ENCODE measurements at places on chromosomes 12 and 14.

- peak; percentile 25 for DNase-seq
Measured at GRCh38 chr12:49750027-49750995, 9.0 kb downstream of the TMBIM6 start.

DNA sequence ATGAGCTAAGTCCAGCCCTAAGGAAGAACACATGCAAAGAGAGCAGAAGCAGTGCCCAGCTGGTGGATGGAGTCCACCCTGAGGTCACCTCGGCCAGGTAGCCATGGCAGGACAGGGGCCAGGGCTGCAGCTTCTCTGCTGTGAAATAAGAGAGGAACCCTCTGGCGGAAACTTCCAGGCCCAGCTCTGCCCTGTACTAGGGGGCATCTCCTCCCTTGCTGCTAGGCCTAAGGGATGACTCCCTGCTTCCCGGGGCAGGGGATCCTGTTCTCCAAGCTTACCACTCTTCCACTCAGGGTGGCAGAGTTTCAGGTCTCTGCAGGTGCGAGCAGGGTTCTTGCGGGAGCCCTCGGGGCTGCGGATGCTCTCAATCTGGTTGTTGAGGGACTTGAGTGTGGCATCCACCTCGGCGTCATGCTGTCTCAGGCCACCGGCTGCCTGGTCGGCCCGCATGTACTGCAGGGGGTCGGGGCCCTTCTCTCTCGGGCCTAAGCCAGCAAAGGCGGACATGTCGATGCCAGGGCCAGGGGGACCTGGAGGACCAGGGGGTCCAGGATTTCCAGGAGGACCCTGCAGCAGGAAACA lies 11.7 kb downstream of the TMEM106C start:
- DNase-seq = no peak

DNA sequence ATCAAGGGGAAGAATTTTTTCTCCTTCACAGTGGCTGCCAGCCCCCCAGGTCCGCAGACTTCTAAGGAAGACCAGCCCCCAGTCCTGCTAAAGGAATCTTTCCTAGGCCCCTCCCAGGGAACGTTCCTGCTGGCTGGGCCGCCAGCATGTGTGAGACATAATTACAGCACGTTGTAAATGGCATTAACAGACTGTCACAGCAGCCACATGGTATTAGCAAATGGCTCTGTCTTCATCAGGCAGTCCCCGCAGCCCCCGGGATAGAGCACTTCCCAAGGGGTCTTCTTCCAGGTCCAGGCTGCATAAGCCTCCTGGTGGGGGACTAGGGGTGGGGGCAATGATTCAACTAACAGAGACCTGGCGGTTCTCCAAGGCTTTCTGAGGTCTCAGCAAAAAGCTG lies 34.9 kb upstream of the FAM222A start:
- DNase-seq = no peak

- DNase-seq = peak; percentile 3
Measured at GRCh38 chr12:67193704-67194103, 75.5 kb upstream of the CAND1 start.

DNA sequence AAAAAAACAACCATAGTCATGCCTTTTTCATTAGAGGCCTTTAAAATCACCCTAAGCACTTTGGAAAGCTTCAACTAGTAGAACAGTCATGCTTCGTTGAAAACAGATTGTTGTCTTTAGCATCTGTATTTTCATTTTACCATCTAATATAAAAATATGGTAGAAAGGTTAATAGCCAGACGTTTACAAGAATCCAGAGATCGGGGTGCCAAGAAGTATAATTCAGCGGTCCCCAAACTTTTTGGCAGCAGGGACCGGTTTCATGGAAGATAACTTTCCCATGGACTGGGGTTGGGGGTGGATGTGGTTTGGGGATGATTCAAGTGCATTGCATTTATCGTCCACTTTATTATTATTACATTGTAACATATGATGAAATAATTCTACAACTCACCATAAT lies 138.4 kb downstream of the GLT1D1 start:
- no peak for DNase-seq

- no peak for DNase-seq
Measured at GRCh38 chr12:59075968-59076490, 155.7 kb upstream of the LRIG3 start.

DNA sequence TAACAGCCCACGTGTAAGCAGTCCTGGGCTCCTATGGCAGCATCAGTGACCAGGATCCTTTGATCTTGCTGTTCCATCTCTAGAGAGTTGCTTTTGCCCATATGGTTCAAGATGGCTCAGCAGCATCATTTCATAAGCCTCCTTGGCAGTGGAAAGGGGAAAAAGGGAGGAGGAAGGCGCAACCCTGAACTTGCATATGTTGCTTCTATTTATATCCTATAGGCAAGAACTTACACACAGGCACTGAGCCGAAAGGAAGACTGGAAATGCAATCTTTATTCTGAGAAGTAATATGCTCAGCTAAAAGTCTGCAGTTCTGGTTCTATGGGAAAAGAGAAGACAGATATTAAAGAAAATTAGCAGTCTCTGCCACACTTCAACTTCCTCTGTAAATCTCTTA lies 167.7 kb upstream of the PLXNC1 start:
- DNase-seq = no peak

DNA sequence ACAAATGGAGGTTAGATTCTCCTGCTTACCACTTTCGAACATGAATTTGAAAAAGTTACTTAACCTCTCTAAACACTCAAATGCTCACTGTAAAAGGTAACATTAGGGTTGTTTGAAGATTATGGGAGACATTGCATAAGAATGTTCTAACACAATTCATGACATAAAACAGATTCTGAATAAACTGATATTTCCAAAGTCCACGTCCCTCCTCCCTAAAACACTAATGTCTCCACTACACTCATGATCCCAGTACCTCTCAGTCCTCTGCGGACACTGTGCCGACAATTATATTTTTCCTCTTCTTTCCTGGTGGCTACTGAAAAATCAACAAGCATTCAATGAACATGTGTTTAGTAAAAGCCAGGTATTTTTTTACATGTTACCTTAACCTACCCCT lies 18.8 kb upstream of the IAPP start:
- DNase-seq = no peak

DNA sequence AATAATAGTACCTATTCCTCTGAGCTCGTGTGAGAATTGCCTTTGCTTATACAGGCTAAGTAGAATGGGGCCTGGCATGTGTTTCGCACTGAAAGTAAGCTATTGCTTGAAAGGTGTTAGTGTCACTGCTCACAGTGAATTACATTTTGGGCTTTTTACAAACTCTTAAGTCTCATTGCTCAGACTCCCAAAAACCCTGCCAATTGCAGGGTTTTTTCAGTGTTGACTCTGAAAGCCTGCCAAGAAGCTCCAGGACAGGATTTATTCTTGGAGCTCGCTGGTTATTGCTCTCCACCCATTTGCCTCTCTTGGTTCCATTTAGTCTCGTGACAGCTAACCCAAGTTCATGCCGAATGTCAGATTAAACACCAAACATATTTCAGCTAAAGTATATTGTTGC lies 39.8 kb downstream of the NOPCHAP1 start:
- DNase-seq = no peak

GRCh38 chr12:46209170-46209569 lies 59.7 kb downstream of the SLC38A1 start:
- DNase-seq = no peak

DNA sequence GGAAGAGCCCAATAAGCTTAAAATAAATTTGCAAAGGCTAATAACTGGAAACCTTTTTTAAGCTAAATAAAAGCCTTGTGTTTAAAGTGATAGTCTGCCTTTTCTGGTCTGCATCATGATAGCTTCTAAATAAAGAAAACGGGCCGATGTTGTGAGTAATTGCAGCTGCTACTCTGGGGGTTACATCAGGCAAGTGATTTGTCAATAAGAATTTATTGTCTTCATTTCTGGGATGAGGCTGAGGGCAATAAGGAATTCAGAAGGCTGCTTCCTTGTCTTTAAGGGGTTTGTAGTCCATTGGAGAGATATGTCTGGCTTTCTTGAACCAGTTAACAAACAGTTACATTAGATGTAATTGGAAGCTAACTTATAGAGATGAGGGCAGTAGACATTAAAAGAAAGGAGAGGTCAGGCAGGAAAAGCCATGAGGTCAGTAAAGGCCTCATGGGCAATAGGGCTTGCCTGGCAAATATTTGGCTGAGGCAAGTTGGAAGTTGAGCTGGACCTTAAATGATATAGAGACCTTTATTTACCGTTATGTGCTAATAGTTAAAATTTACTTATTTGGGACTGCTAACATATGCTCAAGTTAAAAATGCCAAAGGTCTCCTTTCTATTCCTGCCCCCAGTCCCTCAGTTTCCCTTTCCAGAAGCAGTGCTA lies 85.0 kb downstream of the CRADD start:
- no peak for DNase-seq

- DNase-seq = no peak
Measured at GRCh38 chr12:67889931-67890330, 99.3 kb upstream of the IFNG-AS1 start.

GRCh38 chr12:79055926-79056674 lies 191.5 kb downstream of the SYT1 start:
- no peak for DNase-seq

- DNase-seq = no peak
Measured at GRCh38 chr14:91269076-91269991, 24.8 kb upstream of the GPR68 start.

GRCh38 chr12:130776857-130777339 lies 60.8 kb upstream of the RIMBP2 start:
- no peak for DNase-seq

- no peak for DNase-seq
Measured at GRCh38 chr12:103667125-103667524, 80.1 kb downstream of the STAB2 start.

DNA sequence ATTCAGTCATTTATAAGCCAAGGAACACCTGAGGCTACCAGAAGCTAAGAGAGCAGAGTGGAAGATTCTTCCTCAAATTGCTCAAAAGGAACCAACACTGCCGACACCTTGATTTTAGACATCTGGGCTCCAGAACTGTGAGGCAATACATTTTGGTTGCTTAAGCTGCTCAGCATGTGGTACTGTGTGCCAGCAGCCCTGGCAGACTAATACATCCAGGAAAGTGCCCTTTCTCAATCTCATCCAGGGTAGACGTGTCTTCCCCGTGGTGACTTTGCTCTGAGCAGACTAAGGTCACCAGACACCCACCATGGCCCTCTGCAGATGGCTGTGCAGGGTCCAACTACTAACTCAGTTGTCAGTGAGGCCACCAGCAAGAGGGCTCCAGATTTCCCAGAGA lies 122.8 kb downstream of the VRK1 start:
- DNase-seq = no peak

DNA sequence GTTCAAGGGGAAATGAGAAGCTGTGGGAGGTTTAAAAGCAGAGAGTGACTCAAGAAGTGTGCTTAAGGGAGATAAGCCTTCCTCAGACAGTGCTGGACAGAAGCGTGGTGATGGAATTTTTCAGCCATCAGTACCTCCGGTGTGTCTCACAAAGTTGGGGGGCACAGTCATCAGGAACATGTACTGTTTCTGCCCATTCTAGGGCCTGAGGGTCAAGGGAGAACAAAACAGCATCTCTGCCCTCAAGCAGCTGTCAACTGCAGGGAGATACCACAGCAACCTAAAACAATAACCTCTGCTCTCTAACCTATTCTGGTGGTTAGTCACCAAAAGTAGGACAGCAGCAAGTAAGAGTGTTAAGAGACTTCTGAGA lies 2.0 kb upstream of the STON2 start:
- DNase-seq = no peak

DNA sequence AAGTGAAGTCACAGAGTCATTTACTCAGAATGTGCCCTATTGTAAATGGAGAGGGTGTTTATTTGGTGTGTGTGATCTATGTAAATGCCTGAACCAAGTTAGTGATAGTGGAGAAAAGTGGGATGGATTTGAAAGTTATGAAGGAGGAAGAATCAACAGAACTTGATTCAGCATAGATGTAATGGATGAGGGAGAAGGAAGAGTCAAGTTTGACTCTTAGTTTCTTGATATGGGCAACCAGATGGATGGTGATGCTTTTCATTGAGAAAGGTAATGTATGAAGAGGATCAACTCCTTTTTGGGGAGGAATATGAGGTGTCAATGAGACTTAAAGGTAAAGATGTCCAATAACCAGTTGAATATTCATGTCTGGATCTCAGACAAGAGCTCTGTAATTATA lies 6.7 kb upstream of the MON2 start:
- DNase-seq = no peak

- no peak for DNase-seq
Measured at GRCh38 chr14:83991666-83992065, 1538.3 kb upstream of the FLRT2 start.

GRCh38 chr12:105850103-105850968 lies 288.4 kb downstream of the NUAK1 start:
- DNase-seq = no peak

DNA sequence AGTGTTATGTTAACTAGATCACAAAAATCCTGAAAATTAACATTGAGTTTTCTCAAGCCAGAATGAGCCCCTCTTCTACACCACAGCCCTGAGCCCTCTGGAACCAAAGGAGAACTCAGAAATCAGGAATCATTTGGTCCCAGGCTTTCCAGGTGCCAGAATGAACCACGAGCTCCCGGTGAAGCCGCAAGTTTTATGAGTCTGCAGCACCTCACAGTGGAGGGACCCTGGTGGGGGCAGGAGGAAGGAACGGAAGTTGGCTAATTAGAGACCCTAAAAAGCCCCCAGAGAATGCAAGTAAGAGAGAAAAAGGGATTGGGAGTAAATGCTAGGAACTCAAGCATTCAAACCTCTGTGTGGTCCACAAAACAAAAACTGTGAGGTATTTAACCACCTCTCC lies 52.9 kb upstream of the BCL2L14 start:
- no peak for DNase-seq

GRCh38 chr12:107998863-107999262 lies 130.2 kb upstream of the WSCD2 start:
- no peak for DNase-seq
